Left ventricle myocardium superior (tissue), 1 donor: ENCODE measurements at places on chromosomes 11 and 22.

DNA sequence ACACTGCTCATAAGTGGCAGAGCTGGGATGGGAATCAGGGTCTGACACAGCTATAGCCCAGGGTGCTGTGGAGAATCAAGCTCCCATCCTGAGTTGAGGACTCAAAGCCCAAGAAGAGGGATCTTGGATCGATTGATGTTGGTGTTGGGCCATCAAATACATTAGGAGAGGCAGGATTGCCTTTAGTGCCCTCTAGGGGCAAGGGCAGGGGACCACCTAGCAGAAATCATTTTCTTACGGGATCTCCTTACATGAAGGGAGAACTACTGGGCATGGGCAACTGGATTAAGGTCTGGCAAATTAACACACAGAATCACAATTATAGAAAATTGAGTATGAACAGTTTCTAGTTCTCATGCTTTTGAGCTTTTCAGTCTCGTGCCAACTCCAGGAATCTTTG lies 24.9 kb upstream of the EMSY start:
- DNase-seq: no peak

DNA sequence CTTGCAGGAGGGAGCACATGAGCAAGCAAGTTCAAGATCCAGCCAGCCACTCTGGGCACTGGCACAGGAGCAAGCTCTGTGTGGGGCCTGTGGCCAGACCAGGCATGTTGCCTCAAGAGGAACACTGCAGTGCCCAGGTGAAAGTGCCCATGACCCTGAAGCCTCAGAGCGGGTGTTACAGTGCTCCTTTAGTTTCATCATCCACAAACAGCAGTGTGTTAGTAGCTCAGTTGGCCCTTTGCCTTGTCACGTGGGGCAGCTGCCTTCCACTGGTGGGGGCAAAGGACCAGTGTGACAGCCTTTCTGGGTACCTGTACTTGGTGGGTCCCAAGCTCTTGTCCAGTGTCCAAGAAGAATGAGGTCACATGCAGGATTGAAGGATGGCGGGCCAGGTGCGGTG lies 3.0 kb upstream of the EI24 start:
- no peak for DNase-seq

DNA sequence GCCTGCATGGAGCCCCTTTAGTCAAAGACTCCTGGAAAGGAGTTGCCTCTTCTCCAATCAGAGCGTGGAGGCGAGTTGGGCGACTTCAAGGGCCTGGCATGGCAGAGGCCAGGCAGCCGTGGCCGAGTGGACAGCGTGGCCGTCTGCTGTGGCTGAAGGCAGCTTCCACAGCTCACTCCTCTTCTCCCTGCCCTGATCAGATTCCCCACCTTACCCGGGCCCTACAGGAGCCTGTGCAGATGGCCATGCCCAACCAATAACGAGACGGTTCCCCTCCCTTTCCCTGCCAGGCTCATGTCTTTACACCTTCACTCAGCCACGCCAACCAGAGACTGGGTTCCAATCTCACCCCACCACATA lies 20.0 kb upstream of the SLC22A12 start:
- DNase-seq: peak; percentile 4

DNA sequence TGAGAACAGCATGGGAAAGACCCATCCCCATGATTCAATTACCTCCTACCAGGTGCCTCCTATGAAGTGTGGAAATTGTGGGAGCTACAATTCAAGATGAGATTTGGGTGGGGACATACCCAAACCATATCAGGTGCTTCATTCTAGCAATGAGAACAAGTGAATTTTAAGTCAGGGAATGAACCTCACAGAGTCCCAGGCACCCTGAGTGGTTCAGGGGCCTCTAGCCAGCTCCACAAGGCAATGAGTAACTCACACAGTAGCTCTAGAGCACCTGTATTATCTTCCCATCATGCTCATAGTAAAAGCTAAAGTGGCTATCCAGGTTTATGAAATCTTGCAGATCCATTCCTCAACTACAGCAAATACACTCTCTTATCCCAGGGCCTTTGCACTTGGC lies 13.1 kb upstream of the ACCSL start:
- DNase-seq: no peak

DNA sequence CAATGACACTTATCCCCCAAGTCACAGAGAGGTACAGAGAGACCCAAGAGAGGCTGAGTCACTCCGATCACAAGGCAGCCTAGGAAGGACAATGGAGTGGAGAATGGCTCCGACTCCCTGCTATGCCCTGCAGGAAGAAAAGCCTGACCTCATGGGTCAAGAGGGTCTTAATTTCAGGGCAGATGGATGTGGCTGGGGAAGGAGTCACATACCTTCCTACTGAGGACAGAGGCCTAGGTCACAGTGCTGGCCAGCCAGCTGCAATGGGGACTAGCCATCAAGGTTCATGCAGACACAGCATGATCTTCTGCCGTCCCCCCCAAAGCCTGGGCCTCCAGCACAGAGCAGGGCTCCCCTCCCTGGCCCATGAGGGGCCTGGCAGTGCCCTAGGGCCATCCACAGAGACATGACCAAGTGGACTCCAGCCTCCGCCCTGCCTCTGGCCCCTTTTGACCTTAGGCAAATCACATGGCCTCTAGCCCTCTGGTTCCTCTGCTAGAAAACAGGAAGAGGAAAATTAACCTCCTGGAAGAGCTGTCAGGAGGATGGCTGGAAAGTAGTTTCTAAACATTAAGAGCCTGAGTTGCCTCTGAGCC lies 1.8 kb downstream of the ARRB1 start:
- peak; percentile 66 for DNase-seq

- DNase-seq: no peak
Observed at GRCh38 chr11:8110396-8110795, 29.4 kb downstream of the TUB start.

- no peak for DNase-seq
Observed at GRCh38 chr22:25672289-25673084, 69.5 kb upstream of the MYO18B start.

DNA sequence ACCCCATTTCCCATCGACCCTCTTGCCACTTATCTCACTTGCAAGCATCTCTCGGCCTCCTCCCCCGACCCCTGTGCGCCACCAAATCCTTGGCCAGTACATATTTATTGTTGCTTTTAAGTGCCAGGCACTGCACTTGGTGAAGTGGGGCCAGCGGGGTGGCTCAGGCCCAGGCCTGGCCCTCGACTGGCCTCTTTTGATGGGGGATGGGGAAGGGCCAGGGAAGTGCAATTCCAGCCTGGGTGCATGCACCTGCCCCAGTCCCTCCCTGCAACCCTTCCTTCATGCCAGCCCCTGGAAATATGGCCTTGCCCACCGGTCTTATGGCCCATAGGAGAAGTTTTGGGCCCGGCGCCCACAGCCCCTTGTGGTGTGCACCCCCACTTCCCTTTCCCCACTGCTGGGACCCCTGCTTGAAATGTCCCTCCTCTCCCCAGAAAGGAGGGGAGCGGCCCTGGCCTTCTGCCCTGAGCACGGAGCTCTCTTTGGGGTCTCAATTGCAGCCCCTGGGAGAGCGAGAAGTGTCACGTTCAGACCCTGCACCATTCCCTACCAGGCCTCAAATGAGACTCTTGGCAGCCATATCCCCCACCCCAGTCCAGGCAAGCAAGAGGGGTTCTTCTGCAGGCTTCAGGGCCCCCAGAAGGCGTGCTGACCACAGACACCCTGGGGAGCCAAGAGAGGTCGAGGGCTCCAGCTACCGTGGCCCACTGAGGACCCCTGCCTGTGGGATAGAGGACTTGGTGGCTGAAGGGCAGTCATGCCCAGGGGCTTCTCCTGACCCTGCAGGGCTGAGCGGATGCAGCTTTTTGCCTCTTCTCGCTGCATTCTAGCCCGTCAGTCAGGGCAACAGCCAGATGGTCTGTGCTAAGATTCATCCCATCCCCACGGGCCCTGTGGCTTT lies 961 bp downstream of the SUSD2 start:
- DNase-seq: peak; percentile 45

DNA sequence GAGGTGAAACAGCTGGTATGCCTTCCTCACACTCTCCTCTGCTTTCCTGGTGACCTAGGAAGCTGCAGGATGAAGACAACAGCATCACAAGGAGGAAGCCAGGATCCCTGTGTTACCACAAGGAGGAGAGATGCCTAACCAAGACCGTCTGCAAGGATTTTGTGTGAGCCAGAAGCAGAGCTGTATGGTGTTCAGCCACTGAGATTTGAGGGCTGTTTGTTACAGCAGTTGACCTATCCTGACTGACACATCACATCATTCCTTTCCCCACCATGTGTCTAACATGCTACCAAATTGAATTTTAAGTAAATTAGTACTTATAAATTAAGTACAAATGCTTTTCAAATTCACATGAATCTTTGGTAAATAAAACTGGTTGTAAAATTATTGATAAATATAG lies 8.9 kb upstream of the CHKA start:
- DNase-seq: no peak

GRCh38 chr11:117917591-117918151 lies 11.5 kb downstream of the TMPRSS13 start:
- DNase-seq: no peak

- no peak for DNase-seq
Observed at GRCh38 chr11:16099343-16099900, 256.9 kb downstream of the SOX6 start.

- no peak for DNase-seq
Observed at GRCh38 chr11:15286465-15286864, 171.7 kb downstream of the INSC start.

GRCh38 chr22:19238900-19239299 lies 52.6 kb downstream of the CLTCL1 start:
- no peak for DNase-seq

DNA sequence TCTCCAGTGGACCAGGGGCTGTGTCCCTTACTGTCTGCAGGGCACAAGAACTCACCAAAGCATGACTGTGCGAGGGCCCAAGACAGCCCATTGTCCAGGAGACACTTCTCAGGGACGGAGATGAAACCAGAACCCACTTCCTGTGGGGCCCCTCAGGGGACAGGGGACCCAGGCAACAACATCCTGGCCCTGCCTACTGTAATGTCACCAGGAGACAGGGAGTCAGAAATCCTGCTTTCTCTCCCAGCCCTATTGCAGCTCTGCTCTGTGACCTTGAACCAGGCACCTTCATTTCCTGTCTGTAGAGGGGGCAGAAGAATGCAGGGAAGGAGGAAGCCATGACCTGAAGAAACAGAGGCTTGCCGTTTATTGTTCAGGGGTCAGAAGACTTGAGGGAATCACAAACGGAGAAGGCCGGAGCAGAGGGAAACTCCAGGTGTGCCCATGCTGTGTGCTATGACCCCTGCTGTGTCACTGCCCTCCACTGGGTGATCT lies 98.0 kb downstream of the NAT10 start:
- DNase-seq: no peak

DNA sequence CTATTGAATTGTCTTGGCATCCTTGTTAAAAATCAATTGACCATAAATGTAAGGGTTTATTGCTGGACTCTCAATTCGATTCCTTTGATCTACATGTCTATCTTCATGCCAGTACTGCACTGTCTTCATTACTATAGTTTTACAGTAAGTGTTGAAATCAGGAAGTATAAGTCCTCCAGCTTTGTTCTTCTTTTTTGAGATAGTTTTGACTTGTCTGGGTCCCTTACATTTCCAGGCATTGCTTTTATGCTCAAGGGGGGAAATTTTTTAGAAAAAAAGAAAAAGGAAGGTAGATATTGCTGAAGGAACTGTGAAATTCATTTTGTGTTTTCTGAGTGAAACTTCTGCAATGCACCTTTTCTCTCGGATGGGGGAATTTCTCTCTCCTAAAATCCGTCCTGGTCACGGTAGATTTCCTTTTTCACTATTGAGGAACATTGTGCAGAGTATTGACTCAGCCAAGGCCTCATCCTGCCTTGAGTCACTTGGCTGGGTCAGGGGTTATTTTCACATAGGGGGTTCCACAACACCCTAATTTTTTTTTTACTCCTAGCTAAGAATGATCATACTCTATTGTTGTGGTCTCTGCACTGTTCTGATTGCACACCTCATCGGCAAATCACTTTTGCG lies 2.8 kb upstream of the ACER3 start:
- no peak for DNase-seq
